ENCODE measurements at places on chromosomes 5 and 9. TPM values are rescaled to one million over a fixed set of nuclear protein-coding genes. Genes with fewer than 3 reads are reported as not detected.

BSPRY gene
- not detected for total RNA-seq

IL13 gene
- total RNA-seq: not detected

ABCA1 gene
- 10.1 TPM for total RNA-seq

DMRTA1 gene
- total RNA-seq: 0.84 TPM

IL12B gene
- not detected for total RNA-seq

ANKDD1B gene
- not detected for total RNA-seq

SLC34A1 gene
- not detected for total RNA-seq

NADK2 gene
- 18.6 TPM for total RNA-seq

DNAJC18 gene
- 5.7 TPM for total RNA-seq

GMCL2 gene
- total RNA-seq: not detected

ALDH1B1 gene
- total RNA-seq: 21.1 TPM

EMB gene
- 46.5 TPM for total RNA-seq

PCDHB9 gene
- not detected for total RNA-seq

WNK2 gene
- not detected for total RNA-seq

CCL28 gene
- 1.7 TPM for total RNA-seq

DNAH5 gene
- 0.23 TPM for total RNA-seq

ATOX1 gene
- total RNA-seq: 222 TPM

PCDHB2 gene
- 0.62 TPM for total RNA-seq

Measured in hair follicular keratinocyte (primary cell).